ENCODE measurements at places on chromosomes 2 and 18. TPM values are rescaled to one million over a fixed set of nuclear protein-coding genes. Genes with fewer than 3 reads are reported as not detected.

Gene CAPN14
- total RNA-seq = 0.21 TPM

- DNase-seq = no peak
These were observed 27.5 kb downstream of the ARHGAP25 start for GRCh38 chr2:68762100-68762499.

DNA sequence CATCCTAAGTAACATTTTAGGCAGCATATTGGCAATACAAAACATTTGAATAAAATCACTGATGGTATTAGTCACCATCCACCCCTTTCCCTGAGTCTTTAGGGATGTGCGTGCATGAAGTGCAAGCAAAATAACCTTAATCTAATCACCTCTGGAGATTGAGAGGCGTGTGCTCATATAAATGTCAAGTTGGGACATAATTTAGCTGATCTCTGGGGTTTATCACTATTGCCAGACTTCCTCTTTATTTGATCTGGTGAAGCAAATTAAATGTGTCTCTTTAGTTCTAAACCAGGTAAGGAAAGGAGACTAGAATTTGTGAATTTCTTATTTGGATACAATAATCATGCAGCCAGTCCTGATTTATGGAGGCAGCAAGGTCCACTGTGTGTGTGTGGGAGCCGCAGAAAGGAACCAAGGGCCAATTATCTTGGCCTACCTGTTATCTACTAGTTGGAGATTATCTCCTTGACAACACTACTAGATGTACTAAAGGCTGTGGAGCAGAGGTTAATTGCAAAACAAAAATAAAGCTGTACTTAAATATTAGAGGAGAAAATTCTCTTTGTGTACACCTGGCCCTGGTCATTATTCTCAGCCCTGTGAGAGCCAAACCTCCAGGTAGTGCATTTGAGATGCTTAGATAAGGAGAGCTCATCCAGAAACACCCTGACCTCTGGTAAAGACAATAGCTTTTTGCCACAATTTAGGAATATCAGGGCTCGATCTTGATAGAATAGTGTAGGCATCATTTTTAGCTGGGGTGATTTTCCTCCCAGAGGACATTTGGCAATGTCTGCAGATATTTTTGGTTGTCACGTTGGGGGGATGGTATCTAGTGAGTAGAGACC is 78.2 kb downstream of the HRH4 start:
- no peak for DNase-seq

- DNase-seq = no peak
These were observed 95.5 kb upstream of the CRACDL start for GRCh38 chr2:99031481-99031880.
